ENCODE measurements at places on chromosomes 13 and 19. TPM values are rescaled to one million over a fixed set of nuclear protein-coding genes. Genes with fewer than 3 reads are reported as not detected.

SIGLEC12 gene
- total RNA-seq = not detected

TMEM150B gene
- total RNA-seq = not detected

CERS1 gene
- 5.1 TPM for total RNA-seq

ZSCAN4 gene
- not detected for total RNA-seq

MADCAM1 gene
- total RNA-seq = 0.17 TPM

S1PR4 gene
- total RNA-seq = not detected

FUT6 gene
- not detected for total RNA-seq

FGF22 gene
- total RNA-seq = 0.95 TPM

GARIN5A gene
- total RNA-seq = 1.9 TPM

Data from A549 treated with RU486 at 1 μM for 4 hours (cell line).